ENCODE measurements at places on chromosomes 7 and 10.

DNA sequence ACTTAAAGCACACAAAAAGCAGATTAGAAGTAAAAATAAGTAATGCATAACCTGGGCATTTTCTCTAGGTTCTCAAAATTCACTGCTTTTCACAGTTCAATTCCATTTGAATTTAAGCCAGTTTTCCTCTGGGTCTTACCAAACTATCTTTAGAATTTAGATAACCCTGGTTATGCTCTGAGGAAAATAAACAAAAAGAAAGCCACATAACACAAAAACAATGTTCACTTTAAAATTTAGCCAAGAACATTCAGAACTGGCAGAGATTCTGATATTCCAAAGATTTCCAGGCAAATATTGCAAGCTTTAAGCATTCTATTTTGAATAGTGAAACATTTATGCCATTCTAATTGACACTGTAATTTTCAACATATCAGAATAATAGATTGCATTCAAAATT is 50.7 kb upstream of the PRKG1 start:
- no peak for DNase-seq

GRCh38 chr7:38171623-38172391 is 6.2 kb upstream of the STARD3NL start:
- no peak for DNase-seq

DNA sequence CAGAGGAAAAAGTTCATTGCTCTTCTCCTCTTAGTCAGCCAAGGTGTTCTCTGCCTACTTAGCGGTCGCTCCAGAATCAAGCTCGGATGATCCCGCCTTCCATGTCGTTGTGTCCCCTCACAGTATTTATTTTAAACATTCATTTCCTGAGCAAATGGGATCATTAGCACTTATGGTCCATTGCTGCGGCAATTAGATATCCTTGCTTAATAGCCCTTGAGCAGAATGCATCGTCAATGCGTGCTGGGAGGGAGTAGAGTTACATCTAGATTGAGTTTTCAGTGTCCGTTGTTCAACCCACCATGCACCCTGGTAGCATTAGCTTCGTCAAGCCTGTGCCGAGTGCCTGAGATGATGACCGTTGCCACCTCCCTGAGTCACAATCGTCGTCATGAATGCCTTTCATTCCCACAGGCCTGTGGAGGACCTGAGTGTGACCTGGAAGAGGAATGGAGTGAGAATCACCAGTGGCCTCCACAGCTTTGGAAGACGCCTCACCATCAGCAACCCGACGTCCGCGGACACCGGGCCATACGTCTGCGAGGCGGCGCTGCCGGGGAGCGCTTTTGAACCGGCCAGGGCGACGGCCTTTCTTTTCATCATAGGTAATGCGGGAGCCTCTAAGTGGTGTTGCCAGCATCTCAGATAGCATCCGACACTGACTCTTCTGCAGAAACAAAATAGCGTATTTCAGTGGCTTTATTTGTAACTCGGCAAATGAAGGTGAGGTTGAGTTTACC is 650.4 kb downstream of the SDK1 start:
- DNase-seq, result no peak

- no peak for DNase-seq
Observed at GRCh38 chr10:93199191-93199751, 125.6 kb downstream of the CYP26A1 start.

DNA sequence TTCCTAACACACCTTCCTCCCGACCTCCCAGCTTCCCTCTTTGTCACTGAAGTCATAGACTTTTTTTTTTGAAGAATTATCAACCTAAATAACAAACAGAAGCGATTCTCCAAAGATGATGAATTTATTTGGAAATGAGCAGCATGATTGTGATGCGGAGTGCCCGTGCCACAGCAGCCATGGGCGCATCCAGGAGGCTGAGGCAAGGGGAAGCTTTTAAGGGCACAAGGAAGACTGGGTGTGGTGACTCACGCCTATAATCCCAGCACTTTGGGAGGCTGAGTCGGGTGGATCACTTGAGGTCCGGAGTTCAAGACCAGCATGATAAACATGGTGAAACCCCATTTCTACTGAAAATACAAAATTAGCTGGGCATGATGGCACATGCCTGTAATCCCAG is 16.2 kb upstream of the GIMAP8 start:
- no peak for DNase-seq

- no peak for DNase-seq
Observed at GRCh38 chr10:8677642-8678041, 623.2 kb downstream of the GATA3 start.

DNA sequence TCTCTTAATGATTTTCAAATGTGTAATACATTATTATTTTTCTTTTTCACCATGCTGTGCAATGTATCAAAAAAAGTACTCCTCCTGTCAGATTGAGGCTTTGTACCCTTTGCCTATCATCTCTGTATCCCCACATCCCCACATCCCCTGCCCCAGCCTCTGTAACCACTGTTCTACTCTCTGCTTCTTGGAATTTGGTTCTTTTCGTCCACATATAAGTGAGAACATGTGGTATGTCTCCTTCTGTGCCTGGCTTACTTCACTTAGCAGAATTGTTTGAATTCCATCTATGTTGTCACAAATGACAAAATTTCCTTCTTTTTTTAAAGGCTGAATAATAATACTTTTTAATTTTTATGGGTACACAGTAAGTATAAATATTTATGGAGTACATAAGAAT is 13.8 kb downstream of the TAF3 start:
- DNase-seq, result no peak

GRCh38 chr7:150787321-150788281 is 12.6 kb downstream of the TMEM176B start:
- DNase-seq, result peak; percentile 34

DNA sequence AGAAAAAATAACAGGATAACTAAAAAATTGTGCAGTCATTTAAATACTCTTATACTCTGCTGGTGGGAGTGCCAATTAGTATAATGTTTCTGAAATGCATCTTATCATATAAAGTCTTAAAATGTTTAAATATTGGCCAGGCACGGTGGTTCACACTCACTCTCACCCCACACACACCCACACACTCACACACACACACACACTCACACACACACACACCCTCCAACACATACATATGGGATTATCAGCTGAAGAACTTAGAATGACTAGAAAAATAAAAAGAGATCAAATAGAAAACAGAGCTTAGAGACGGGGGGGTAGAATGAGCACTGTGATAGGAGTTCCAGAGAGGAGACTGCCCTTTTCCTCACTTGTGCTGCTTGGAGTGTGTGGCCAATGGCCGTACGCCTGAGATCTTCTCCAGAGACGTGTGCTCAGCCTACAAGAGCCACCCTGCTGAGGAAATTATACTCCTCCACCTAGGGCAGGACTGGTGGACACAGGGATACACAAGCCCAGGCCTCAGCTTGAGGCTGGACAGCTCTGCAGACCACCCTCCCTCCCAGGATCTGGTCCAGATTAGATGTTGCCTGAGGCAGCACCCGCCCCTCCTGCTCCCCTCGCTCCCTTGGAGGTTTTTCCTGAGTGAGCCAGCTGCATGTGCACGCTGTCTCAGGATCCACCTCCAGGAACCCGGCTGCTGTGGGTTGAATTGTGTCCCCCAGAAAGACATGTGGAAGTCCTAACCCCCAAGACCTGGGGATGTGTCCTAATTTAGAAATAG is 26.5 kb upstream of the PRKAG2 start:
- DNase-seq, result no peak

GRCh38 chr7:27316311-27316710 is 73.7 kb downstream of the EVX1 start:
- DNase-seq, result no peak

Measured in NCI-H524 (cell line).